Stimulated activated CD4-positive, alpha-beta T cell treated with anti-CD3 and anti-CD28 coated beads, TNF-alpha, amount 100 ng/mL, for 4 hours (primary cell): ENCODE measurements at places on chromosomes 4 and X.

GRCh38 chr4:40520533-40520932, 109.1 kb downstream of the RBM47 start:
- no peak for DNase-seq

GRCh38 chr4:77959566-77960338, 97.1 kb downstream of the MRPL1 start:
- DNase-seq: no peak

DNA sequence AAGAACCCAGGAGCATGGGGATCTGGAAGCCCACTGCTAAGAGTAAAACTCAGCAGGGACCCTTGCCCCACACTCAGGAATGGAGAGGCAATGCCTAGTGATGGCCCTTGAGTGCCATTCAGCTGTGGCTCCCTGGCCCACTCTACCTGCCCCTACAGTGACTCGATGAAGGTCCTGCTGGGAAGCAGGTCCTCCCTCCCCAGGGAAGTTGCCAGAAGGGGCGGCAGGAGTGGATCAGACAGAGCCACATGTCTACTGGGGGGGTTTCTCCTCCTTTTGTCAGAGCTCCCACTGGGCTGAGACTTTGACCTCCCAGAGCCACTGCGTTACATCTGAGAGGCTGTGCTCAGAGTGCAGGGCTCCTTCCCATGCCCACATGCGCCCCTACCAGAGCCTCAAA, 1.2 kb downstream of the SLC10A3 start:
- no peak for DNase-seq

- no peak for DNase-seq
Observed at GRCh38 chr4:56130606-56131155, 181.9 kb downstream of the CEP135 start.

DNA sequence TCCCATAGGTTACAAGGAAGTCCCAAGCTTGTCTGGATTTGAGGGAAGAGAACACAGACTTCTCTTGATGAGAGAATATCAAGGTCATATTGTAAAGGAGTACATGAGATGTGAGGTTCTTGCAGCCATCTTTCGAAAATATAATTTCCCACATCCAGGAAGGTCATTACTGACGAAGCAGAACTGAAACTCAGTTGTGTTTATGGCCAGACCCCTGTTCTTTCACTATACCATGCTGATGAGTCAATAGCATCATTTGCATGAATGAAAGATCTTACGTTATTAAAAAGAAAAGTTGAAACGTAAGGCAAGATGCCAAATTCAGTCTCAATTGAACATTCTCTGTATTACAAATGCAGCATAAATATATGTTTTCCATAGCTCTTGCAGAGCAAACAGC, 14.2 kb upstream of the CCDC149 start:
- no peak for DNase-seq

DNA sequence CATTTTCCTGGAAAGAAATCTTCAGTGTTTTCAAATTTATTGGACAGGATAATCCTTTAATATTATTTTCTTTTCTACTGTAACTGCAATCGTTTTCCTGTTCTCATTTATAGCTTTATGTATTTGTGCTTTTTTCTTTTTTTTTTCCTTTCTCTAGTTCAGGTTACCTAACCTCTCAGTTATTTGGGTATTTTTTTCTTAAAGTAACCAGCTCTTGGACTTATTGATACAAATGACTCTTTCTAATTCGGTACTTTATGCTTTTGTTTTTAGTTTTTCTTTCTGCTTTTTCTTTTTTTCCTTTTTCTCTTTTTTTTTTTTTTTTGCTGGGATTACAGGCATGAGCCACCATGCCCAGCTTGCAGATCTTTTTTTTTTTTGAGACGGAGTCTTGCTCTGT, 25.2 kb downstream of the WWC2 start:
- DNase-seq: no peak

DNA sequence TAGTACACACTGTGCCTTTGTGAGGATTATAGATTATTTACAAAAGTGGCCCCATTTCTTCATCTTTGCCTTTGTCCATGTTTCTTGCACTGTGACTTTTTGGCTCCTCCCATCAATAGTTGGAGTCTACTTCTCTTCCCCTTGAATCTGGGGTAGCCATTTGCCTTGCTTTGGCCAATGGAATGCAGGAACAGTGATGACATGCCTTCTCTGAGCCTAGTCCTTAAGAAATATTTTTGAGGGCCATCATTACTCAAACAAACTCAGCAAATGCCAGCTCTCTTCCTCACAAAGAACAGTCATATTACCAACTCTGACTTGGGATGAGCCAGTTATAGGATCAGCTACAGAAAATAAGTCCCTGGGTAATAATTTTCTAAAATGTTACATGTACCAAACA, 189.6 kb downstream of the FRMPD4 start:
- no peak for DNase-seq

DNA sequence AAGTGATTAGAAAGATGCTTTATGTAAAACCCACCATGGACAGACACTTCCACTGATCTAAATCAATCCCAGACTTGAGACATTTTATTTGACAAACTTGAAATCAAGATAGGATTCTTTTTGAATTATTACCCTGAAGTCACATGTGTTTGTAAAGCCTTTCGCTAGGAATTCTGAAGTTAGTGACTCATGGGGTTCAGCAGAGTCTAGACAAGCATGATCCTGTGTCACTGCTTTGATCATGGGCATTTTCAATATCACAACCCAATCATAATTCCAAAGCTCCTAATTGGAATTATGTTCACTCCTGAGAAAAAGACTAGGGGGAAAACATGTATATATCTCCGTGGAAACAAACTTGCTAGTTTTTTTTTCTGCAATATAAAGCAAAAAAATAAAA, 67.5 kb upstream of the BMP3 start:
- DNase-seq: no peak

DNA sequence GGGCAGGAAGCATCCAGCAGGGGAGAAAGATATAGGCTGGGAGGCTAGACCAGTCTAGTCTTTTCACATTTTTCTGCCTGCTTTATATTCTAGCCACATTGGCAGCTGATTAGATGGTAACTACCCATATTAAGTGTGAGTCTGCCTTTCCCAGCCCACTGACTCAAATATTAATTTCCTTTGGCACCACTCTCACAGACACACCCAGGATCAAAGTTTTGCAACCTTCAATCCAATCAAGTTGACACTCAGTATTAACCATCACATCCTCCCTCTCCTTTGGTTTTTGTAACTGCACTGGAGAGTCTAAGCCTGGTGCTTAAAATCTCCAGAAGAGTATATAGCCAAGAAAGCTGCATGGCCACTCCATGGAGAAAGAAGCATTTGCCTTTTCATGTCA, 560.4 kb downstream of the GRXCR1 start:
- no peak for DNase-seq

DNA sequence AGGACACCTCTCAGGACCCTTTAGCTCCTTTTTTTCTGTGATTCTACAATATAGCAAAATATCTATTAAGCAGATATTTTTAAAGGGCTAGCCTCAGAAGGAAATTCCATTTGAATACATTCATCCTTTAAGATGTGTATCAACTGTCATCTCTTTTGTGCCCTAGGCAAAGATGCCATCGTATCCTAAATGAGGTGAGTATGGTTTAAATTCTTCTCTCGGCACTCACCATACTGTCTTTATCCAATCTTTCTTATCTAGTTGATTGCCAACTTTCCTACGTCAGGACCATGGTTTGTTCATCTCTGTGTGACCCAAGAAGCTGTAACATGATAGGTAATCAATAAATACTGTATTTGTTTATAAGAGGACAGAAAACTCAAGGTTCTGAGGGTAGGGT, 176.0 kb downstream of the LDB2 start:
- DNase-seq: no peak

- DNase-seq: no peak
Observed at GRCh38 chr4:77308843-77309242, 151.8 kb downstream of the CCNG2 start.

DNA sequence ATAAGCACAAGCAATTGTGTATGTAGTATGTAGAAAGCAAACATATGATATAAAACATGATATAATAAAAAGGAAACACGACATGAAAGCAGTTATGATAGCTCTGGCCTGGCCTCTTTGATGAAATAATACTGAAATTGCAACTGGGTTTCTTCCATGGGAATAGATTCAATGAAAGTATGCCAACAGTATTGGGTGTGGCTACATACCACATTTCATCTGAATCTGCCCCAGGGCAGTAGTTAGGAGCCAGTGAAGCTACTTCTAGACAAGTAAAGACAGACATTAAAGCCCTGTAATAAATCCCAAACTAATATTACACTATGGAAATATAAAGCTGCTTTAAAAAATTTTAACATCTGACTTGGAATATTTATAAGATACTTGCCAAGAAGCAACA, 207.3 kb downstream of the FBXW7 start:
- DNase-seq: no peak

DNA sequence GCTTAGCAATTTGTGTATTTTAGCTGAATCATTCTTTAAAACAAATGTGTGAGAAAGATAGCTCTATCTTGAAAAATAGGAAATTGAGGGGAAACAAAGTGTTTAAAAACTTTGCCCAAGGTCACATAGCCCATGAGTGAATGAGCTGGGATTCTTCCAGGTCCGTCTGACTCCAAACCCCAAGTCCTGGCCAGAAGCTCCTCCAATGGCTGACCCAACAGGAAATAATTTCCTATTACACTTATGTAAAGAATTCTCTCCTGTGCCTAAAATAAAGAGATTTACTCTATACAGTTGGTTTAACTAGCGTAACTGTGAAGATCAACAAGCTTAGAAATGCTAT, 287.6 kb downstream of the ARHGAP24 start:
- DNase-seq: no peak

- no peak for DNase-seq
Observed at GRCh38 chr4:153045111-153045982, 109.2 kb downstream of the FHDC1 start.

DNA sequence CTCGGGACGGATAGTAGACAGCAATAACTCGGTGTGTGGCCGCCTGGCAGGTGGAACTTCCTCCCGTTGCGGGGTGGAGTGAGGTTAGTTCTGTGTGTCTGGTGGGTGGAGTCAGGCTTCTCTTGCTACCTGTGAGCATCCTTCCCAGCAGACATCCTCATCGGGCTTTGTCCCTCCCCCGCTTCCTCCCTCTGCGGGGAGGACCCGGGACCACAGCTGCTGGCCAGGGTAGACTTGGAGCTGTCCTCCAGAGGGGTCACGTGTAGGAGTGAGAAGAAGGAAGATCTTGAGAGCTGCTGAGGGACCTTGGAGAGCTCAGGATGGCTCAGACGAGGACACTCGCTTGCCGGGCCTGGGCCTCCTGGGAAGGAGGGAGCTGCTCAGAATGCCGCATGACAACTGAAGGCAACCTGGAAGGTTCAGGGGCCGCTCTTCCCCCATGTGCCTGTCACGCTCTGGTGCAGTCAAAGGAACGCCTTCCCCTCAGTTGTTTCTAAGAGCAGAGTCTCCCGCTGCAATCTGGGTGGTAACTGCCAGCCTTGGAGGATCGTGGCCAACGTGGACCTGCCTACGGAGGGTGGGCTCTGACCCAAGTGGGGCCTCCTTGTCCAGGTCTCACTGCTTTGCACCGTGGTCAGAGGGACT, 5.7 kb upstream of the MSANTD1 start:
- no peak for DNase-seq

GRCh38 chrX:80550722-80551121, 130.5 kb downstream of the TENT5D start:
- no peak for DNase-seq

- no peak for DNase-seq
Observed at GRCh38 chrX:18045436-18045835, 175.2 kb downstream of the BEND2 start.

DNA sequence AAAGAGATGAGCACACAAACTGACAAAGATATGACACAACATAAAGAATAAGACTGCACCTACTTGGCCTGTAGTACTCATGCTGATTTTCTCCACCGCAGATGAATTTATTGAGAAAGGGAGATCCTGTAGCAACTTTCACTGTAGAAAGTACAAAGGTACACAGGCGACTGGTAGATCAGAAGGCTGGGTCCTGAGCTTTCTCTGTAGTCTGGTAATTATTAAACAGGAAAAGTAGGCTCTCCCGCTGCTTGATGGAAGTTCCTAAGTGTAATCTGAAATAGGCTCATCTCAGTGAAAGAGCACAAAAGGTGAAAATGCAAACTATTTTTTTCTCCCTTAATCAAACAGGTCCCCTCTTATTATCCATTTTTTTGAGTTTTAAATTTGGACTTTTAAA, at the start of gene ADH6:
Gene ADH6, minus strand, starts transcription at position 175 of the 400 bp plus-strand sequence. Its CDS starts 94 bp downstream, at position 81.
- DNase-seq: no peak

DNA sequence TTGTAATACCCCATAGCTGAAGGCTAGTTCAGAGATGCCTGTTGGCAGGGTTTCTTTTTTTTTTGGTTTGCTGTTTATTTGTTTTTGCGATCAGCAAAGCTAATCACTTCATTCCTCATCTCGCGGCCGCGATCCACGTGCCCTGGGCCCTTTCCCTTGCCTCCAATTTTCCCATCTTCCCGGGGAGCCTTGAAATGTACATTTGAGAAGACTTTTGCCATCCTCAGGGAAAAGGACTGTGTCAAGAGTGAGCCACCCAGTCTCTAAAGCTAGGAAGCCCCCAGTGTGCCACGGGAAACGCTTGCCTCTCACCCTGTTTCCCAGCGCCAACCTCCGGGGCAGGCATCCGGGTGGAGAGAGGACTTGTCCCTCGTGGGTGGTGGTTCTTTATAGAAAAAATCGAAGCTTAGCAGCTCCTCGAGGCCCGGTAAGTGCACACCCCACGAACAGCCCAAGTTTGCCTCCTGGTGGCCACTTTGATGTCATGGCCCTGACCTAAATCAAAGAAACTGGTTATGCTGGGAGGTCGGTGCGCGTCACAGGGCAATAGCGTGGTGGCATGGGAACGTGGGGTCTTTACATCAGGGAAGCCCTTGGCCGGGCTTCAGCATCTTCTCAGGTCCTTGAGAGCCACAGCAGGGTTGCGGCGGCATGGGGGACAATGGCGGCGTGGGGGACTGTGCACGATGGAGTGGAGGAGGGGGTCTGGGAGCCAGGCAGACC, 42.0 kb downstream of the MAP7D3 start:
- DNase-seq: no peak

GRCh38 chr4:89939546-89939945, 44.9 kb downstream of the MMRN1 start:
- DNase-seq: no peak

DNA sequence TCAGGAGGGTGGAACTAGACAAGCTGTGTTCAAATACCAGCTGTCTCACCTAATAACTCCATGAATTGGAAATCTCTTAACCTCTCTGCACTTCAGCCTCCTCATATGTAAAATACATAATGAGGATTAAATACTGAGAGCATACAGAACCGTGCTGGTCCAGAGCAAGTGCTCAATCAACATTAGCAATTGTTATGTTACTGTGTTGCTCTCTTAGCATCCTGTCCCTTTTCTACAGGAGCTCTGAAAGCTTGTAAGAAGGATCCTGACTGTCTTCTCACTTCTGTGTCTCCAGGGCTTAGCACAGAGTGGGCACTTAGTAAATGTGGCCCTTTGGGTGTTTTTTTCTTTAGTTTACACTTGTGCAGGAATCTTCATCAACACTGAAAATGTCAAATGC, 1456.1 kb upstream of the IGFBP7 start:
- no peak for DNase-seq
